ENCODE measurements at places on chromosomes 7 and 10. TPM values are rescaled to one million over a fixed set of nuclear protein-coding genes. Genes with fewer than 3 reads are reported as not detected.

- no peak for DNase-seq
These were observed 1.7 kb upstream of the CHST15 start for GRCh38 chr10:124095096-124095495.

DNA sequence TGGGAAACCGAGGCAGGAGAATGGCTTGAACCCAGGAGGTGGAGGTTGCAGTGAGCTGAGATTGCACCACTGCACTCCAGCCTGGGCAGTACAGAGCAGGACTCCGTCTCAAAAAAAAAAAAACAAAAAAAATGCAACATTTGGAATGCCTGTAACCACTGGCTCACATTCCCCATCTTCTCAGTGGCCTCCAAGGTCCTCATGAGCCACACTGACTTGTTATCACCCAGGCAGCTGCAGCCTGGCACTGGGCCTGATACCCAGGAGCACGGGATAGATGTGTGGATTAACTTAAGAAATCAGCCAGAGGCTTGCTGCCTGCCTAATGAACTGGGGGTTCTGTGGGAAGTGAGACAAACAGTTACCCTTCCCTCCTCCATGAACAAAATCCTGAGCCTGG lies 23.0 kb downstream of the JCAD start:
- DNase-seq: no peak

GRCh38 chr7:100946766-100947365 lies 2.5 kb upstream of the MUC3A start:
- no peak for DNase-seq

GRCh38 chr10:99430451-99431189 lies at the start of gene GOT1:
TSS of gene GOT1 (minus strand) at chr10:99430624. CDS start at chr10:99430565, 59 bp downstream.
- peak; percentile 97 for DNase-seq

DNA sequence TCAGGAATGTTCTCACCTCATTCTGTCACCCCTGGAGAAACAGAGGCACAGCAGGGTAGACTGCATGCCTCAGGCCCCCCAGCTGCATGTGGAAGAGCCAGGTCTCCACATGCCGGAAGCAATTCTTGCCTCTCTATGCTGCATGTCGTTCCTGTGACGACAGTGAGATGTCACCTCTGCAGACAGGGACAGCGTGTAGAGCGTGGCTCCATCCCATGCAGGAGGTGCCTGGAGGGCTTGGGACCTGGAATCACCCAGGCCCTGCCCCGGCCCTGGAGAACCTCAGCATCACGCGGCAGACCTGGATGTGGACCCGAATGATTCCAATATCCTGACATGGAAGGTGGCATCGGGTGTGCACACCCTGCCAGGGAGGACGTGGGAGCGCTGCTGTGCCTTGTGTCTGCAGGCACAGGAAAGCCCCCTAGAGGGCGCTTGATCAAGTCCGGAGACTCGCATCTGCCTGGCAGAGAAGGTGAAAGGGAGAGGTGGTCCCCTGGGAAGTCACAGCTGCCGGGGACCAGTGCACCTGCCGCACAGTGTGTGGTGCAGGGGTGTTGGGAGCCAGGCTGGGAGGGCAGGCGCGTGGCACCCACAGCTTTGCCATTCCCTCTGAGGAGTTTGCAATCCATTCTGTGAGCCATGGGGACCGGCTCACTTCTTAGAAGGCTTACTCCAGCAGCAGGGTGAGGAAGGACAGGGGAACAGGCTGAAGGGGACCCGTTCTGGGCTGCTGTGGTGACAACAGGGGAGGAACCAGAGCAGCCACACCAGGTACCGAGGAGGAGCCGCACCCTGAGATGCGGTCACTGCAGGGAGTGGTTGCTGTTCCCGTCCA lies 45.3 kb upstream of the EN2 start:
- peak; percentile 77 for DNase-seq

Gene KIAA1549
- total RNA-seq: 5.7 TPM

Gene HOXA3
- total RNA-seq: 3.0 TPM

Gene ABCB4
- 1.2 TPM for total RNA-seq

Data from hepatocyte (in vitro differentiated cells).